Gastroesophageal sphincter (tissue), 4 donors: ENCODE measurements at places on chromosomes 11 and 22. TPM values are rescaled to one million over a fixed set of nuclear protein-coding genes. Genes with fewer than 3 reads are reported as not detected.

The CCDC81 gene
- 0.40 TPM for total RNA-seq

The CHST1 gene
- total RNA-seq: 4.7 TPM

GRCh38 chr11:10633261-10633660, 60.3 kb downstream of the IRAG1 start:
- ATAC-seq: no peak

- ATAC-seq: no peak
Observed at GRCh38 chr11:69369210-69369825, 75.4 kb downstream of the MYEOV start.

- peak; percentile 39 for ATAC-seq
Observed at GRCh38 chr22:24433828-24434470, 6.5 kb downstream of the ADORA2A start.

GRCh38 chr11:12786891-12787290, 112.7 kb downstream of the TEAD1 start:
- no peak for ATAC-seq

GRCh38 chr11:47351156-47352126, 1.1 kb downstream of the MYBPC3 start:
- ATAC-seq: no peak

The PUS3 gene
- total RNA-seq: 7.8 TPM

The PKDREJ gene
- 0.10 TPM for total RNA-seq

The FAU gene
- 647 TPM for total RNA-seq

DNA sequence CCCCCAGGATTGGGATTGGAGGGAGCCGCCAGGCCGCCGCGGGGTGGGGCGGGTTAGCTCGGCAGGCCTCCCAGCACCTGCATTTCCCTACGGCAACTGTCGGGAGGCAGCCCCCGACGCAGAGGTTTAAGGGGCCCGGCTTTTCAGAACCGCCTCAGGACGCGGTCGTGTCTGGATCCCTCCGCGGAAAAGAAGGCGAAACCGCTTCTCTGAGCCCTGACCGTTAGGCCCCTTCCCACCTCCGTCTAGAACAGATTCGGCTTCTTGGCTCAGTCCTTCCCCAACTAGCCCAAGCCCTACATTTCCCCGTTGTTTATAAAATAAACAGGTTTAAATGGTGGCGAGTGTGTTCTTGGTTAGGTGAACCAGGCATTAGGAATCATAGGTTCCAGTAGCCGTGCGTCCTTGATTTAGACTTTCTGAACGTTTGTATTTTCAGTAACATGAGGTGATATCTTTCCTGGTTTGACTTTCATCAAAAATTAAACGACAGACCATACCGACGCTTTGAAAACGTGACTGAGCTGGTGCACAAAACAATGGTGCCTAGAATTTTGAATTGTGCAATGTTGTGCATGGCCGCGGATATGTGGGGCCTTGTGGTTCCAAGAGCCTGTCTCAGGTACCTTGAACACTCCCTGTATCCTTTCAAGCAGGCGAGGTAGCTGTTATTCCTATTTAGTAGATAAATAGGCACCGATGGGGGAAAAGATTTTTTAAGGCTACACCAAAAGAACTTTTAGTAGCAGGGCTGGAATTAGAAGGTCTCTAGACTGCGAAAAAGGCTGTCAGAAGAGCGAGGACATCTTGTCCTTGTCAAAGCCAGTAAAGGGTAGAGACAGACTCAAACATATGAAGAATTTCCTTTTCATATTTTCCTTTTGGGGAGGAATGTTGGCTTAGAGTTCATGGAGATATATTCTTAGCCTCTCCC, 1.2 kb upstream of the HSPA8 start:
- ATAC-seq: no peak

DNA sequence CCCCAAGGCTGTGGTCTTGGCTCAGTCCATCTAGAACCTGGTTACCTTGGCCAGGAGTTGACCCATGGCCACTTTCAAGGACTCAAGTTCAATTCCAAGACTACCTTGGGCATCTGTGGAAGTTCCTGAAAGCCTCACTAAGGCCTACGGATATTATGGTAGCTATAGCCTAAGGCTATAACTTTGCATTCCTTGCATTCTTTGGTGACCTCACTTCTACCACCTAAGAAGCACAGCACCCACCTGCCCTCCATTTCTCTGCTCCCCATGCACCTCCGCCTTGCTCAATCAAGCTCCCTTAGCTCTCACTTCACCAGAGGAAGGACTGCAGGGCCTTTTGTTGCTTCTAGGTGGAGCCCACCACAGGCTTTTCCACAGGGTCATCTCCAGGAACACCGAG, 50.3 kb upstream of the GALNT18 start:
- no peak for ATAC-seq

The MYOD1 gene
- total RNA-seq: not detected

- no peak for ATAC-seq
Observed at GRCh38 chr11:61954106-61954850, 4.1 kb downstream of the BEST1 start.

The APOA1 gene
- not detected for total RNA-seq

DNA sequence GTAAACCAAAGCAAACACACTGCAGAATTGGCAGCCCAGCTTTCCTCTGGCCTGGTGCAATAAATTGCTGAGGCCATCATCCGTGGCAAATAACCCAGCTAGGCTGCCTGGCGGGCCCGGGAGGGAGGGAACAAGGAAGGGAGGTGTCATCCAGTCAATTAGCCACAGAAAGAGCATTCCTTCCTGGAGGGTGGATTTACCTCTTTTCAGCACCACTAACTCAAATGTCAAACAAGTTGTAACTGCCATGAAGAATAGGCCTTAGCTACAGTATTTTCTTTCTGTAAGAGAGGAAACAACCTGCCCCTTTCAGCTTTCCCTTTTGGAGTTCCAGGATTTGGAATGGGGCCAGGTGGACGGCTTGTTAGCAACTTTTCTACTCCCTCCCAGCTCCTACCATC, 163.8 kb upstream of the BDNF start:
- no peak for ATAC-seq

DNA sequence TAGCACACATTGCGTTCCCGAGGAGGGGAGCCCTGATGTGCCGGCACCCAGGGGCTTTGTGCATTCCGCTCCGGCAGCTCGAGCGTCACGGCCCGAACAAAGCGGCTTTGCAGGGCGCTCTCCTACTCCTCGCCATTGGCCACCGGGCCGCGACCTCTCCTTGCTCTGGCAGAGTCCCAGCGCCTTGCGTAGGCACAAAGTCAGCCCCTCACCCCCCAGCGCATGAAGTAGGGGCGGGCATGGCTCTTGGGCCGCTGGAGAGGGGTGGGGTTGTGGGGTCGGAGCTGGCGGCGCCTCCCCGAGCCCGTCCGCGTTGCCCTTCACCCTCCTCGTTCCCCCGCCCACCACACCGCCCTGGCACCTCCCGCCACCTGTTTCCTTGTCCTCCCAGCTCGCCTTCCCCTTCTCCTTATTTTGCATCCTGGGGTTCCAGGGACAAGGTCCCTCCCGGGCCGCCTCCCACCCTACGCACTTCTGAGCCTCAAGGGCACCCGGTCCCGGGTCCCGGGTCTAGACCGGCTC, 753 bp upstream of the PPARA start:
- ATAC-seq: peak; percentile 46

DNA sequence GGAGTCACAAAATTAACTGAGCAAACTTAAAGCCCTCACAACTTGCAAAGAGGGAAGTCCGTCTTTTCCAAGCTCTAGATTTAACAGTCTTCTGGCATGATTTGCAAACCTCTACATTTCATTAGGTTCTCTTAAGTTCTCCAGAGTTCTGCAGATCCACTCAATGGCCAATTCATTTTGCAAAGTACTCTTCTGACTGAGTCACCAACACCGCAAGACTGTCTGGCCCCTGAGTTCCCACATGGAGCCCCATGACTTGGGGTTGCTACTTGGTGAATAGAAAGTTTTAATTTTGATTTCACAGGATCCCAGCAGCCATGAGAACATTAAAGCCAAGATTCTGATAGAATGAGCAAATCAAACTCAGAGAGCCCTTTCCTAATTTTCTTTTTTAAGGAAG, 134.5 kb downstream of the PLEKHA7 start:
- ATAC-seq: no peak

- ATAC-seq: peak; percentile 44
Observed at GRCh38 chr22:50184004-50184901, 1.5 kb upstream of the TRABD start.

DNA sequence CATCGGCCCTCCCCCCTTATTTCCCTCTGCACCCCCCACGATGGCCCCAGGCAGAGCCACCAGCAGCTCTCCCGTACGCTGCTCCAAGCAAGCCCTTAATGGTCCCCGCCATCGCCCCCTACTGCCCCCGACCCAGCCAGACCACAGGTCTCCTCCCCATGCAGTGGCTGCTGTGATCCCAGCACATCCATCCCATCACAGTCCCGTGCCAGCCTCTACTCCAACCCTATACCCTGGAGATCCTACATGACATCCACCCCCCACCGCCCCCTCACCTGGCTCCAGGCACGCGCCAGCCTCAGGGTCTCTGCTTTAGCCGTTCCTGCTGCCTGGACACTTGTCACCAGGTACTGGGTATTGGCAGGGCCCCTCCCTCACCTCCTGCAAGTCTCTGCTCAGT, 85.8 kb upstream of the RTL6 start:
- ATAC-seq: no peak
